ENCODE measurements at places on chromosomes 11 and 22.

GRCh38 chr22:32932176-32932575 lies 126.0 kb downstream of the SYN3 start:
- no peak for DNase-seq

- DNase-seq = no peak
These were observed 60.2 kb downstream of the TNRC6B start for GRCh38 chr22:40237788-40238424.

GRCh38 chr11:126172596-126173038 lies 38.8 kb downstream of the RPUSD4 start:
- no peak for DNase-seq

DNA sequence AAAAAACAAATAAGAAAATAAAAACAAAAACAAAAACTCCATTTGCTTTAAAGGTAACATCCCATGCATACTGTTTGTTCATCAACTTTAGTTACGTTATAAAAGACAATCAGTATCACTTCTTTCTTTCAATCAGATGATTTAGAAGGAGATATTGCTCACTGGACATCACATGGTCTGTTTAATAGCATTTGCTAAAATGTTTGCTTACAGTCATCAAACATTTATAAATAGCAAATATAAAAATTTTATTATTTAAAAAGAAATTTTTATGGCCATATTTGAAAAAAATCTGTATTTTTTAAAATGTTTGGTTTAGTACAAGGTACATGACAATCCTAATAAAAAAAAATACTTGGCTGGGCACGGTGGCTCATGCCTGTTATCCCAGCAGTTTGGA lies 22.6 kb downstream of the MMP26 start:
- DNase-seq = no peak

DNA sequence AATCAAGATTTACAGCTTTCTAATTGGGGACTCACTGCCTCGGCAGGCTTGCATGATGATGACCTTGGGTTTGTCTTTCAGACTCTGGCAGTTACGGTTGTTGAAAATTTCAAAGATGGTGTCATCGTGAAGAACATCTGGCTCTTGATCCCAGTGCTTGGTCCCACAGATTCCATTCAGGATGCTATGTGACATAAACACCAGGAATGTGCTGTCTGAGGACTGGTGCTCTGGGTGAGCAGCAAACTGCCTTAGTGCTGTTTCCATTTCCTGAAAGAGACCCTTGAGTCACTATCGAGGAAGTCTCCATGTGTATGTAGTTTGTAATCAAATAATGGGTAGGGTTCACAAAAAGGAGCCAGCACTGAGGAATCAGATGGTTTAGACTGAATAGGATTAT lies 7.1 kb downstream of the CASP12 start:
- no peak for DNase-seq

DNA sequence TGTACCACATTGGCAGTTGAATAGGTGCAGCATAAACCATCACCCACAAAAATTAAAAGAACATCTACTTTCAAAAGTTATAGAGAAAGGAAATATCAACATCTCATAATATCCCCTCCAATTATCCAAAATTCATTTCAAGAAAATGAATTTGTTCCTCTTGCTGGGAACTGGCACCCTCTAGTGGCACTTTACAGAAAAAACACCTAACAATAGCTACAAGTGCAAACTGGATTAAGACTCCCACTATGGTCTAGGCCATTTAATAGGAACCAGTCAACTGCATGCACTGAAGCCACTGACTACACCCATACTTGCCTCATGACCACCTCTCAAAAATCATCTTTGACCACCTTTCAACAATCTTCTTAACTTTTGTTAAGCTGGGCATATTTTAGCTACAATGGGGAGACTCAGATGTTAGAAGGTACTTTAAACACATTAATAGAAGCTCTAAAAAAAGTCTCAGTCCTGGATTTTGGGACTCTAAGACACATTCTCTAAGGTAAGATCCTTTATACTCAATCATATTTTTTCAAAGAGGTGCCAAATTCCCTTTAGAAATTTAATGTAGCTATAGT lies 17.3 kb downstream of the TRAF6 start:
- DNase-seq = no peak

DNA sequence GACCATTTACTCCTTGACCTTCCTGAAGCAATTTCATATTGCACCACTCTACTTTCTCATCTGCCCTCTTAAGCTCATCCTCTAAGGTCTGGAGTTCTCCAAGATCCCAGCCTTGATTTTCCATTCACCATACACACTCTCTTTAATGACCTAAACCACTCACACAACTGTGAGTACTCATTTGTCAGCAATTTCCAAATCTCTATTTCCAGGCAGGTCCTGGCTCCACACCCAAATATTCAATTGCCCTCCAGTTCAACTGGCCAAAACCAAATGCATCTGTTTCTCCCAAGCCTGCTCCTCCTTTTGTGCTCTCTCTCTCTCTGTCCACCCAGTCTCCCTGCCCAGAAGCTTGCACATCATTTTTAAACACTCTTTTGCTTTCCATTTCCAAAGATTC lies 39.6 kb downstream of the NEU3 start:
- no peak for DNase-seq

DNA sequence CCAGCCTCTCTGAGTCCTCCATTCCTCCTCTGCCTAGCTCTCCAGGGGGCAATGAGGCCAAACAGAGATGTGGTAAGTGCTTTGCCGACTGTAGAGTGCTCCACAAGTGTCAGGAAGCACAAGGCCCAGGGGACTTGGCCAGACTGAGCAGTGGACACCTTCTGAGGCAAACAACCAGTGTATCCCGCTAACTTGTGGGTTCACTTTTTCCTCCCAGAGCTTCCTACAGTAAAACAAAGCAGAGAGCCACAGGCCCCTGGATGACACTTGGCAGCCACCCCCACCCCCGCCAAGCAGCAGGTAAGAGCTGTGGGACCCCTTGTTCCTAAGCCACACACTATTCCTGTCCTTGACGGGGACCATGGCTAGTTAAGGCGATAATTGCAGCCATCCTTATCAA lies 160.9 kb downstream of the CACNA1I start:
- DNase-seq = no peak

GRCh38 chr11:17802491-17802890 lies 67.9 kb downstream of the KCNC1 start:
- no peak for DNase-seq

DNA sequence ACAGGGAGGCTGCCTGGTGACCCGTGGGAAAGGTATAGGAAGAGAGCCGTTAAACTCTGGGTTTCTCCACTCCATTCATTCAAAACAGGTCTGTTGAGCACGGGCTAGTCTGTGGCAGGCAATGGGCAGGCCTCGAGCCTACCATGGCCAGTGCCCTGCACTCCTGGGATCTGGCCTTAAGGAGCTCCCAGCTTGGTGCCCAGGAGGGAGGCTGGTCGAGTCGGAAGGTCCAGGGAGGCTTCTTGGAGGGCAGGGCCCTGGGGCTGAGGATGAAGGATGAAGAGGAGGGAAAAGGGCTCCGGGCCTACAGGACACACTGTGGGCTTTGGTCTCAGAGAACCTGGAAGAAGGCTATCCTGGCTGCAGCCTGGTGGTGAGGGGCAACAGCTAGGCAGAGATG lies 41.9 kb upstream of the MN1 start:
- no peak for DNase-seq

- no peak for DNase-seq
These were observed 146.3 kb upstream of the ARHGAP20 start for GRCh38 chr11:110858547-110858921.

GRCh38 chr11:41254966-41255365 lies 204.5 kb downstream of the LRRC4C start:
- DNase-seq = no peak

DNA sequence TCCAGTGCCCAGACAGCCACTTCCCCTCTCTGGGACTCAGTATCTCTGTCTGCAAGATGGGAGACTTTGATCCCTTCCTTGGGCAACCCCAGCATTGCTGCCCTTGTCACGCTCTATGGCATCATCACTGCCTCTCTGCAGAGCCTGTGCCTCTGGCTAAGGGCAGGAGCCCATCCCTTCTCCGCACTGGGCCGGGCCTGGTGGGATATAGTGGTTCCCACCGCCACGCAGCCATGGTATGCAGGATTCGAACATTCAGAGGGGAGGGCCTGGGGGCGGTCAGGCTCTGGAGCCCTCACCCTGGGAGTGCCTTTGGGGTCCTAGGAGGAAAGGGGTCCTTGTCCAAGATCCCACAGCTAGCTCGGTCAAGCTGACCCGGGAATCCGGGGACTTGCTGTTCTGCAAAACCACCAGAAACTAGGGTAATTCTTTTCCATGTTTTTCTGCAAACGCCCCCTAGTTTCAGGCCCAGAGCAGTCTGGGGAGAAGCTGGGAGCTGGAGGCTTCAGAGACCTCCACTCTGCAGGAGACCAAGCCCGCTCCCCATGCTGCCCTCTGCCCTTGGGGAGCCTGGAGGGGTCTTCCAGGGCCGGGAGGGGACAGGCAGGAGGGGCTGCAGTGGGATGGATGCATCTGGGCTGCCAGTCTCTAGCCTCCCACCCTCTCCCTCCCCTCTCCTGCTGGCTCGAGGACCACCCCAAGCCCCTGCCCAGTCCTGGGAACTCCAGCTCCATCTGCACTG lies 24.4 kb upstream of the CBX7 start:
- no peak for DNase-seq

DNA sequence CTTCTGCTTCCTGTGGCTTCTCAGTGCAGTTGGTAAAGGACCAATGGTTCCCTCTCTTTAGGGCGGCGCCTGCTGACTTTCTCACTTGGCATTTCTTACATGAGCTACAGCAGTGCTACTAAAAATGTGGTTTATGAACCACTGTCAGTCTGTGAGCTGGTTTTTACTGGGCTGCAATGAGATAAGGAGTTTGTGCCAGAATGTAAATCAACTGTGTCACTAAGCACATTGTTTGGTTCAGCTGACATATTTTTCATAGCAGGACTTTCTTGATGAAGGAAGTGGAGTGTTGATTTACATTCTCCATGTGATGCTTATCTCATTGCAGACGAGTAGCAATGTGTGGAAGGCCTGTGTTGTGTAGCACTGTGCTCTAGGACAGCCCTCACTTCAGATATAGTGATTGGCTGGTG lies 463.3 kb downstream of the SOX6 start:
- no peak for DNase-seq

GRCh38 chr22:17841836-17842235 lies 67.6 kb upstream of the BID start:
- DNase-seq = no peak

GRCh38 chr11:40885250-40885954 lies 574.0 kb downstream of the LRRC4C start:
- DNase-seq = no peak

DNA sequence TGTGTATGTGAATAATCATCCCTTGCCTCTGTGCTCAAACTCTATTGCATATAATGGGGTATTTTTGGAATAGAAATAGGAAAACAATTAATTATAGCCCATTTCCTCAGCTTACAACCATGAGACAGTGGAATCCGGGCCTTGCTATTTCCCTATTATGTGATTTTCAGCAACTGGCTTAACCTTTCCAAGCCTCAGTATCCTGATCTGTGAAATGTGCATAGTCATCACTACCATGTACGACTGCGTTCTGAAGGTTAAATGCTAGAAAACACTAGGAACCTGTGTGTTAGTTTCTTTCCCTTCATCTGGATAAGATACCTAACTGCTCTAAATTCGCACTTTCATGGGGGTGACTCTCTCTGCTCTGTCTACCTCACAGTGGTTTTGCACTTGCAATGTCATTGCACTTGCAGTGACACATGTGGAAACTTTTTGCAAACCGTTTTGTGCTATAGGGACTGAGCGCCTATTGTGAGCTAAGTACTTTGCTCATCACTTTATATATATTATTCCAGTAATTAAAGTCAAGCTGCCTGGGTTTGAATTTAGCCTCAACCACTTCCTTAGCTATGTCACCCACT lies 48.3 kb downstream of the IRAG1 start:
- no peak for DNase-seq

DNA sequence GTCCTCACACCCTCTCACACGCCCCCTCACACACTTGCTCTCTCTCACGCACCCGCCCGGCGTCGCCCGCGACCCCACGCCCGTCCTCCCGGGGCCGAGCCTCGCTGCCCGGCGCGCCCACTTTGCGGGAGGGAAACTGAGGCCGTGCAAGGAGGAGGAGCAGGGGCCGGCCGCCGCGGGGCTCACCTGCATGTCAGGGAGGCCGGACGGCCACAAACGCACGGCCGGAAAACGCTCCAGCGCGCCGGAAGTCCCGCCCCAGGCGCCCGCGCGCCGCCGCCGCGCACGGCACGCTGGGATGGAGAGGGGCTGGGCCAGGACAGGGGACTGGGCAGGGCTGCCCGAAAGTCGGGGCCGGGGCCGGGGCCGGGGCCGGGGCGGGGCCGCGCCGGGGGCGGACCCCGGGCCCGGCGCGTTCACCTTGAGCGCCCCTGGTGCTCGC lies at the start of gene CHID1:
TSS of gene CHID1 (minus strand) at position 222 of the 442 bp plus-strand sequence. CDS start 5,994 bp downstream, outside the sequence.
- peak; percentile 90 for DNase-seq

GRCh38 chr11:114156131-114156581 lies 96.6 kb downstream of the ZBTB16 start:
- DNase-seq = no peak

GRCh38 chr11:10914050-10914449 lies 56.2 kb upstream of the ZBED5 start:
- DNase-seq = no peak

DNA sequence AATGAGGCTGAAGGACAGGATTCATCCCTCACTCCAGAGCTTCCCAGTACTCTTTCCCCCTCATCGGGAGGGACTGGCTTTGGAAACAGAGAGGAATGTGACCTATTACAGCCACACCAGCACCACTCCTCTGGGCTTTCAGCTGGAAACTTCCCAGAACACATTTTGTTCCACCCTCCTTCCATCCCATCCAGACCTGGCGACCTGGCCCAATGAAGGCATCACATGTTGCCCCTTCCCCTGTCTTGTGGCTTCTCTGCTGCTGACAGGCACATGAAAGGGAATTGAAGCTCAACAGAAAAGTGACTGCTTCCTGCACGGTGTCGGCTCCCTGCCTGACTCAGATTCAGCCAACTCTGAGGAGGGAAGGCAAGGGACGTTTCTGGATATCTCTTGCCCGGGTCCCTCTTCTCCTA lies 19.1 kb downstream of the IRAG1 start:
- no peak for DNase-seq

DNA sequence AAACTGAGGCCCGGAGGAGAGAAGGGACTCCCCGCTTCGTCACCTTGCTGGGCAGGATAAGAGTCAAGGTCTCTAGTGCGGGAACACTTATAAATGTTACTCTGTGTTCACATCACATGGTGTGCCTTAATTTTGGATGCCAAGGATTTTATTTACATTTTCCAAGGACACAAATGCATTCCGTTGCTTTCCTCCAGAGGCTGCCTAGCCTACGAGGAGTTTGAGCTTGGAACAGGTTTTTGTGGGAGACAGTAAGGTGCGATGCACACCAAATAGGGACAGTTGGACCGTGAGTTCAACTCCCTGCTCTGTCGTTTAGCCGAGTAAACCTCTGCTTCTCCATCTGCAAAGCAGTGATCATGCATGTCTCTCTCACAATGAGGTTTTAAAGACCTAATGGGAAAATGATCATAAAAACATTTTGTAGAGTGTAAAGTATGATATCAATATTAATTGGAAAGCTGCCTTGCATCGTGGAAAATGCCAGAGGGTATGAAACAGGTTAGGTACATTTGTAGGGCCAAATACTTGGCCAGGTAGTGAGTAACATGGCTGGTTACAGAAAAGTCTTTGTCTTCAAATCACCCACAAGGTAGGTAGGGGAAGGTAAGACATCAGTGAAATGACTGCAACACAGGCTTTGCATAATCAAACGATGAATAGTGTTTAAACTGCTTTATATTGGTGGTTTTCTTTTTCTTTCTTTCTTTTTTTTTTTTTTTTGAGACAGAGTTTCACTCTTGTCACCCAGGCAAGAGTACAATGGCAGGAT lies 61.8 kb downstream of the ST3GAL4 start:
- no peak for DNase-seq

GRCh38 chr11:34432822-34433221 lies 5.9 kb upstream of the CAT start:
- DNase-seq = no peak

Measured in NCI-H1930 (cell line).